ENCODE measurements at places on chromosomes 7 and 10.

DNA sequence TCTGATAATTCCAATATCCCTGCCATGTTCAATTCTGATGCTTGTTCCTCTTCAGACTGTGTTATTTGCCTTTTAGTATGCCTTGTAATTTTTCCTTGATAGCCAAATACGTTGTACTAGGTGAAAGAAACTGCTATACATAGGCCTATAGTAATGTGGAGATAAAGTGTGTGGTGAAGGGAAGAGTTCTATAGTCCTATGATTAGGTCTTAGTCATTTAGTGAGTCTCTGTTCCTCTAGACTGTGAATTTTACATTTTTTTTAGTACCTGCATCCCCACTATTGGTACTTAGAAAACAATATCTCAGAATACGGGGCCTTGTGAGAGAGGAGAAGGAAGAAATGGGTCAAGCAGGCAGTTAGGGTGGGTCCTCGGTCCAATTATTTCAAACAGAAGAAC is 59.6 kb upstream of the SEMA3E start:
- no peak for DNase-seq

DNA sequence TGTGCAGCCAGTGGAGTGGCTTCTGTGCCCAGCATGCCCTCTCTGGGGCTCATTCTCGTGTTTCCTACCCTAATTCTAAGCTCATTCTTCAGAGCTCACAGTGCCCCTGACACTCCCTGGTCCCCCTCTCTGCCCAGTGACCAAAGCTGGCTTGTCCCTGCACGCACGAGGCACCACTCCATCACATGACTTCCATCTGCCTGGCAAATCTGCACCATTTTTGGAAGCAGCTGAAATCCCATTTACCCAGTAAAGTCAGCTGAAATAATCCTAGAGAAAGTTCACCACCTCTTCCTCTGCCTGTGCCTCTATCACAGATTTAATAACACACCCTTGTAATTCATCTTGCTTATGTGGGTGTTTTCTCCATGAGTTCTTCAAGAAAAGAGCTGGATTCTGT is 616.9 kb downstream of the PTPRN2 start:
- no peak for DNase-seq

DNA sequence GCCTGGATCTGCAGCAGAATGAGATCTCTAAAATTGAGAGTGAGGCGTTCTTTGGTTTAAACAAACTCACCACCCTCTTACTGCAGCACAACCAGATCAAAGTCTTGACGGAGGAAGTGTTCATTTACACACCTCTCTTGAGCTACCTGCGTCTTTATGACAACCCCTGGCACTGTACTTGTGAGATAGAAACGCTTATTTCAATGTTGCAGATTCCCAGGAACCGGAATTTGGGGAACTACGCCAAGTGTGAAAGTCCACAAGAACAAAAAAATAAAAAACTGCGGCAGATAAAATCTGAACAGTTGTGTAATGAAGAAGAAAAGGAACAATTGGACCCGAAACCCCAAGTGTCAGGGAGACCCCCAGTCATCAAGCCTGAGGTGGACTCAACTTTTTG is 21.4 kb downstream of the LRRC17 start:
- DNase-seq: no peak

- no peak for DNase-seq
Measured at GRCh38 chr10:94678475-94678874, 5.1 kb upstream of the CYP2C18 start.

- DNase-seq: no peak
Measured at GRCh38 chr10:70680899-70681730, 8.8 kb downstream of the ADAMTS14 start.

GRCh38 chr10:42929993-42930392 is 146.9 kb upstream of the RET start:
- DNase-seq: no peak

- DNase-seq: no peak
Measured at GRCh38 chr7:29084832-29085231, 61.5 kb downstream of the CPVL start.

DNA sequence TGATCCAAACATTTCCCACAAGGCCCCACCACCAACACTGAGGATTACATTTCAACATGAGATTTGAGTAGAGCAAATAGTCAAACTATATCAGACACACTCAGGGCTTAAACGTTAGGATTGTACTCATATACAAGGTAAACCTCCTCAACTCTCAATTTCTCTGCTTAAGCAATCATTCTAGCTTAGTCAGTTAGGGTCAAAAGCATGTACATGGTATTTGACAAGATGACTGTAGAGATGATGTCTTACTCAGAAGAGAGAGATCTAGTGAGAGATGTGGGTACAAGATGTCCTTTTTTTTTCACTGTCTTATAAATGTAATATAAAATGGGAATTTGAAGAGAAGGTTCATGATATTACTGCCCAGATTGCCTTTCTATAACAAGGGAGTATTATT is 270.1 kb downstream of the PRKG1 start:
- no peak for DNase-seq

- DNase-seq: no peak
Measured at GRCh38 chr7:131383417-131384285, 56.0 kb downstream of the MKLN1 start.

GRCh38 chr10:130962240-130963051 is 349.1 kb downstream of the TCERG1L start:
- DNase-seq: no peak
